ENCODE measurements at places on chromosomes 2 and 18.

DNA sequence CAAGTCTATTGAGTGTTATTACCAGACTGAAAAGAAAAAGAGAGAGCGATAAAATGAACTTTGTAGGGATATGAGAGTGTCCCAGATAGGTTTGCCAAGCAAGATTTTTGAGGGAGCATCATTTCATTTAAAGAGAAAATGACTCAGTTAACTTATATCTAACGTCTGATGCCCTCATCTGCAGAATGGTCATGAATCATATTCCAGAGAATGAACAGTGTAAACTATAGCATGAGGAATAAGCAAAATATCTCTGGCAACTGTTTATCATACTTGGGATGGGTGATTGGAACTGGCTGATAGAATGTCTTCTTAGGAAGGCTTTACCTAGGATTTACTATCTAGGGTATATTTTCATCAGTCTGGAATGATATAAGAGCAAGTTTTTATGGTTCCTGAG is 289.4 kb downstream of the CMPK2 start:
- no peak for DNase-seq

DNA sequence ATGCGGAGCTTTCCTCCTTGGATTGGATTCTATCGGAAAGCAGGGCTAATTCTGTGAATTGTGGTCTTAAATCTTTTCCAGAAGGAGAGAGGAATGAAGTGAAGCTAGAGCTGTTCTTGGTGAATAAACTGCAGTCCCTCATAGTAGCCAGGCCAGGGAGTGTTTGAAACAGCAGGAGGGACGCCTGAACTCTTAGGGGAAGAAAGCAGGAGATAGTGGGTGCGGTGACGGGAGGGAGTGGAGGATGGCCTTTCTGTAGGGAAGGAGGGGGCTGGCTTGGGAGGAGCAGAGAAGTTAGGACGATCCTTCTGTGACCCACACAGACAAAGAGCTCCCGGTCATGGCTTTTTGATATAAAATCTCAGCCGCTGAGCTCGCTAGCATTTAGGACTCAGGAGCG is 47.5 kb upstream of the KCNF1 start:
- DNase-seq = no peak

DNA sequence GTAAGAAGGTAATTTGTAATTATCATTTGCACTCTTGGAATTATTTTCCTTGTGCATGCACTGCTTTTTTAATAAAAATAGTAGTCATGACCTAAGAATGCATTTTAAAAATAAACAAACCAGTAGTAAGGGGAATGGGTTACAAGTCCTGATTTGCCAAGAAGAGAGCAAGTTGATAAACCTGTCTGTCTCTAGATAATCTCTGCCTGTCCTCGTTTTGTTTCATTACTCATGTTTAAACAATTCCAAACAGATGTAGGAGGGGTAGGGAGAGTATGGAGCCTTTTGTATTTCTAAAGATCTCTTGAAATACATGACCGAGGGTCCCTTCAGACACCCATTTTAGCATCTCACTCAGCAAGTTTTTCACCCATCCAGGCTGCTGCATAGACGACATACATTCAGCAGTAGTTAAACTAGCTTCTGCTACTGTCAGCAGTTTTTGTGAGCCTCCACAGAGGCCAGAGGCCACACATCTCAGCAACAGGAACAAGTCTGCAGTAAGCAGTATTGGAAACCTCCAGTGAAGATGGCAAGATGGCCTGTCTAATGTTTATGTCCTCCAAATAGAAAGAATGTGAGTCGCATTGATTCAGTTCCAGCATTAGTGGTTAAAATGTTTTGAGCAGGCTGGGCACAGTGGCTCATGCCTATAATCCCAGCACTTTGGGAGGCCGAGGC is 2.3 kb upstream of the EXOC6B start:
- DNase-seq = no peak

DNA sequence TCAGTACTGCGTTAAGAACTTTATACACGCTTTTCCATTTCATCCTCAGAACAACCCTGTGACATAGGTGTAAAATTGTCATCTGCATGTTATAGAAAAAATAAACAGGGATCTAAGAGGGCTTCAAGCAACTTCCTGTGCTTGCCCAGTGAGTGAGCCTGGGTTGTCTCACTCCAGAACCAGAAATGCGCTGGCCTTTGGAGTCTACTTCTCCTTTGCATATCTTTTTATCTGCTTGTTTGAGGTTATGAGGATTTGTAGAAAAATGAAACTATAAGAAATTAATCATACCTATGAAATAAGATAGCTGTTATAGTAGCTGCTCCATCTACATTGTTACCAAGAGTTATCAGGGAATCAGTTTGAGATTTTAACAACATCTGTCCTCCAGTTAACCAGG is 55.3 kb upstream of the CABYR start:
- DNase-seq = no peak

DNA sequence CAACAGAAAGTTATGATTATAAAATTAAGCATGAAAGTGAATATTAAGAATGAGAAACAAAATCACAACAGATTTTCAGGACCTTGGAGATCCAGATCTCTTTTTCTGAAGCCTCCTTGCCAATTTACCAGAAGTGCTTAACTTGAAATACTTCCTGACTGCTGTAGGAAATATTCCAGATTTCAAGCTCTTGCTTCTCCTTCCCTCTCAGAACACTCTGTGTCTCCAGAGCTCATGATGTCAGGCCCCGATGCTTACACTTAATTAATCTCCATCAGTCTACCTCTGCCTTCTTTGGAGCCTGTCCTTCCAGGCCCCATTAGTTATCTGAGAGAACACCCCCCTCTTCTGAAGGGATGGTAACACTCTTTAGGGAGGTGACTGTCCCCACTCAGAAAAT is 20.7 kb upstream of the NT5C1B start:
- DNase-seq = no peak

DNA sequence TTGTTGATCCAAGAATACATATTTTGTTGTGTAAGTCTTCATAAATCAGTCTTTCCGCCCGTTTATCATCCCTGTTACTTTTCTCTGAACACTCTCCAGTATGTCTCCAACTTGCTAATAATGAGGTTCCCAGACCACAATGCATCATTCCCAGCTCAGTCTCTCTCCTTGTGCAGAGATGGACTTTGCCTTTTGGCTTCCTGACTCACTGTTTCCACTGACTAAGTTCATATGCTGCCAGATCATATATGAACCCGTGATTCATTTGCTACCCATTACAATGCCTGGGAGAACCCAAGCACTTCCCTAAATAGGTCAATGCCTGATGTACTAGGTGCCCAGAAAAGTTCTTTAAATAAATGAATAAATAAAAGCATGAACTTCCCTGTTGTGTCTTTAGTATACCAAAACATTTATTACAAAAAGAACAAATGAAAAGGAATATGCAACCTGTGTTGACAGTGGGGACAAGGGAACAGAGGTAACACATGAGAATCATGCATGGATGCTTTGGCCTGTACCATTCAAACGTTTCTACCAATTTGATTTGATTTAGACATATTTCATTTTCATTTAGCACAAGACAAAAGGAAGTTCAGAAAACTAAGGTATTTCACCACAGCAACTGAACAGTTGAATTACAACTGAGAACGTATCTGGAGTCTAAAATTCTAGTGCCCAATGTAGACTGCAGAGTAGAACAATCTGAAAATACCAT is 215.4 kb upstream of the HNRNPA3 start:
- no peak for DNase-seq

GRCh38 chr2:70094978-70095719 is 7.9 kb downstream of the PCBP1 start:
- no peak for DNase-seq

DNA sequence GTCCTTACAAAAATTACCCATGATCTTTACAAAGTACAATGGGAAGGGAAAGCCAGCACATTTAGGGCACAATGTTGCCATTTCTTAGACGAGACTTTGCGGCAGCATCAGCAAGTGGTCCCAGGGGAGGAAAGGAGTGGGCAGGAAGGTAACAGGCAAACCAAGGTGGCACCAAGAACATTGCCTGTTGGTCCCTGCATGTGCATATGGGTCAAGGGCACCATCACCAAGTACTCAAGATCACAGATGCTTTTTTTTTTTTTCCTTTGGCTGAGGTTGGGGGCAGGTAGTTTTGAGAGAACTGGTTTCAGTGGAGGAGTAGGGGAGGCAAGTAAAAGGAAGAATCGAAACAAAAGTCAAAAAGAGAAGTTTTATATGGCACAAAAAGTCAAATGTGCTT is 752 bp upstream of the CYTIP start:
- no peak for DNase-seq

GRCh38 chr18:8773980-8774379 is 68.6 kb downstream of the MTCL1 start:
- no peak for DNase-seq

DNA sequence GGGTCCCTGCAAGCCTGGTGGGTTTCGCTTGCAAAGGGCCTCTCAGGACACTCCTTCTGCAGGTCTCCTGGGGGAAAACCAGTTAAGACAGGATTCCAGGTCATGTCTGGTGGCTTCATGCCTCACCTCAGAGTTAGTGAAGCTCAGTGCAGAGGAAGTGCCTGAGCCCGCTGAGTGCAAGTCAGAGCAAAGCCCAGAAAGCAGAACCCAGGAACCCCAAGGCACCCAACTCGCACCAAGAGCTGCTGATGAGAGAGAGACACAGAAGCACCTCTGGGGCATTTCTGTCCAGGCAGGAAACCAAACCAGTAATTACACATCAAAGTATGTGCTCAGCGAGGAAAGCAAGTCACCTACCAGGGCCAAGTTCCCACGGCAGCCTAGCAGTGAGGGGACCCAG is 78.4 kb downstream of the ARHGEF4 start:
- no peak for DNase-seq

GRCh38 chr2:65121-65520 is 18.8 kb upstream of the FAM110C start:
- no peak for DNase-seq

DNA sequence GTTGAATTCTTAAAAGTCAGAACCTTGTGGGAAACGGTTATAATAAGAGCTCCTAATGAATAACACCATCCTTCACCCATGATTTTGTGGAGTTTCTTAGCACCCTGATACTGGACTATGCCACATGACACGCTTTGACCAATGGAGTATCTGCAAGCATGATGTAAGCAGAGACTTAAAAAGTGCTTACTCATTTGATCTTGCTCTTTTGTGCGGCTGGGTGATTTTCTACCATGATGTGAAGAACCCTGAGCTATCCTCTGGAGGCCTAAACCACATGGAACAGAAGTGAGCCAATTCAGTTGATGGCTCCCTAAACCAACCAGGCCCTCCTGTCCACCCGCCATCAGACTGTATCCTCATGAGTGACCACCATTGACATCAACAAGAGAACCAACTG is 70.9 kb downstream of the TCF4 start:
- DNase-seq = no peak
